ENCODE measurements at places on chromosomes 16 and 17.

DNA sequence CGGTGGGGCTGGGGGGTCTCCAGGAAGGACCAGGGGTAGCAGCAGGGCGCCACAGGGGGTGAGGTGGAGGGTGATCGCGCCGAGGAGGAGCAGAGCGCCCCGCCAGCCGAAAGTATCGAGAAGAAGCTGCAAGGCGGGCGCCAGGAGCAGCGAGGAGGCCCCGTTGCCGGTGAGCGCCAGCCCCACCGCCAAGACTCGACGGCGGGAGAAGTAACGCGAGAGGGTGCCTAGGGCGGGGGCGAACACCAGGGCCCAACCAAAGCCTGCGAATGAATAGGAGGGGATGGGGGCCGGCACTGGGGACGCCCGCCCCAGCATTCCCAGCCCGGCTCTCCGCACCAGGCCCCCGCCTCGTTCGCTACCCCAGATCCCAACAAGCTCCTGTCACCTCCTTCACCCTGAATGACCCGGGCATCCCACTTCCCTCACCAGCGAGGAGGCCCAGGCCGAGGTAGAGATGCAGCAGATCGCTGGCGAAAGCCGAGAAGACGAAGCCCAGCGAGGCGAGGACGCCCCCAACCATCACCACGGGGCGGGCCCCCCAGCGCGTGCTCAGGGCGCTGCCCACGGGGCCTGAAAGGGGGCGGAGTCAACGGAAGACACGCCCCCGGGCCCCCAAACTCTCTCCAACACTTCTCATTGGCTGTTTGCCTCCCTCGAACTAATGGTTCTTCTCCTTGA lies 1.3 kb downstream of the SLC16A11 start:
- DNase-seq, result no peak

DNA sequence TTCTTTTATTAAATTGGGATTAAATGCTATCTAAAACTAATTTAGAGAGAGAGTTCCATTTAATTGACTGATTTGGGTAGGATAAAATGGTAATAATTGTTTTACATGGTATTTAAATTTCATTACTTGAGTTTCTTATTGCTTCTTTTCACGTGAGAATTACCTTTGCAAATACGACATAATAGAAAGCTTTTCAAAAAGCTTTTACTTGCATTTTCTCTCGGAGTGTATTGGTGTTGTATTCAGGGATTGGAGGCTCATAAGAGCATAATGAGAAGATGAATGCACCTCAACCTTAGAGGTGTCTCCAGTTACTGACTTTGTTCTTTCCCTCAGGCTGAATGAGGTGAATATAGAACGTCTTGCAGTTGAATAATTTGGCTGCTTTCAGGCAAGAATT lies 67.4 kb upstream of the CPHXL start:
- no peak for DNase-seq

DNA sequence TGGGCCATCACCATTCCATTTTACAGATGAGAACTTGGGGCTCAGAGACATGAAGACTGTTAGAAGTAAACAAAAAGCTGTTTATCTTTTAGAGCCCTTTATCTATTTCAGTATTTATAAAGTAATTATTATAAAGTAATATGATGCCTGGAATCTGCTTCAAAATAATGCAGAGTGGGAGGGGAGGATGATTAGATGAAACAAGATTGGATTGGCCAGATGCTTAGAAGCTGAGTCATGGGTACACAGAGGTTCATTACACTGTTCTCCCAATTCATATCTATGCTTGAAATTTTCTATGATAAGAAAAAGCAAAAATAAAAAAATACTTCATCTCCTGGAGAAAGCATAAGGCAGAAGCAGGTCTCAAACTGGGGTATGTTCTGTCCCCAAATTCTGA lies 29.4 kb downstream of the TOM1L2 start:
- no peak for DNase-seq

DNA sequence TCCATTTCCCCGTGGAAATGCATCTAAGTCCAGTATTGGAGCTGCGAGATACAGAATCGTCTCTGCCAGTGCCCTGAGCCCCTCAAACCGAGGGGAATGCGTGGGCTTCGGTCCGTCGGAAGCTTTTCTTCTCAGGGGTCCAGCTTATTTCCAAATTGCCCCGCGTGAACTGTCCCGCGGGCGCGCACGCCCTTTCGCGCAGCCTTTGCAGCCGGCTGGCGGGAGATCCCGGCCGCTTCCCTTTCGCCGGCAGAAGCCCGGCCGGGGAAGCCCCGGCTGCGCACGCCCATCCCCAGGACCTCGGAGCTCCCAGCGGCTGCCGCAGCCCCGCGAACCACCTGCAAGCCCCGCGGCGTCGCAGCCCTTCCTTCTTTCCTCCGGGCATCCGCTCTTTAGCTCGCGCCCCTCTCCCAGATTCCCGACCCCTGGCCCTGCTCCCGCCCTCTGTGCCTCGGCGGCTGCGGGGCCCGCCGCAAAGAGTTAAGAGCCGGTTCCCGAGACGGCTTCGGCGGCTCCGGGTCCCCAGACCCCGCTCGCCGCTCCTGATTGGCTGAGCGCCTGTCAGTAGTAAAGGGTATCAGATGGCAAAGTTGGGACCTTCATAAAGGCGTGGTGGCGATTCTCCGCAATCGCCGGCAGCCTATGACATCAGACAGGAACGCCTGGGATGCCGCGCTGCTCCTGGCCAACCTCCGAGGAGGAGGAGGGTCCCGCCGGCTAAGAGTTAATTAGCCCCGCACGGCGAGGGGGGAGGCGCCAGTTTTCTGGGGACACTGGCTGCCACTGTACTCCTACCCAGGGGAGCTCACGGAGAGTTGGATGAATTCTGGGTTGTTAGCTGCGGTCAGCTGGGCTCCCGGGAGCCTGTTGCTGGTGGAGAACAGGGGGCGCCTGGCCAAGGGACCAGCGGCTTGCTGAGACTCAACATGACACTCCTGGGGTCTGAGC lies at the start of gene MYOCD:
Gene MYOCD (plus strand): TSS at position 628 of the 948 bp plus-strand sequence. CDS start 299 bp downstream, at position 927.
- no peak for DNase-seq

GRCh38 chr16:56684256-56684925 lies 2.1 kb downstream of the MT1X start:
- no peak for DNase-seq

DNA sequence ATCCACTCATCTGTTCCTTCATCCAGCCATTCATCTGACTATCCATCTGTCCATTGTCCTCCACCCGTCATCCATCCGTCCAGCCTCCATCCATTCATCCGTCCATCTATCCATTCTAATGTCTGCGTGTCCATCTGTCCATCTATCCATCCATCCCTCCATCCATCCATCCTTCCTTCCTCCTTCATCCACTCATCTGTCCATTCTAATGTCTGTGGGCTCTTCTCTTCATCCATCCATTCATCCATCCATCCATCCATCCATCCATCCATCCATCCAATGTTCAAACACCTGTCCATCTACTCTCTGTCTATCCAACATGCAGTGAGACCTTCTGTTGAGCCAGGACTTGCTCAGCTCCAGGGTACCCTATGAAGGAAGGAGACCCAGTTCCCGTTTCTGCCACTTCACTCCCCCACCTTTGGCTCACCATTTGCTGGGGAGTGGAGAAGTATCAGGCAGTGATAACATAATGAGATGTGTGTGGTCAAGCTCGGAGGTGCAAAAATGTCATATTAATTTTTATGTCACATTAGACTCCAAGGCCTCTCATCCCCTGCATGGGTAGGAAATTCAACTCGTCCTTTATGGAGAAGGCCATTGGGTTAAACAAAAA lies 36.5 kb upstream of the ADGRG1 start:
- DNase-seq, result no peak

- no peak for DNase-seq
Observed at GRCh38 chr17:49217651-49218413, 7.3 kb downstream of the ABI3 start.

DNA sequence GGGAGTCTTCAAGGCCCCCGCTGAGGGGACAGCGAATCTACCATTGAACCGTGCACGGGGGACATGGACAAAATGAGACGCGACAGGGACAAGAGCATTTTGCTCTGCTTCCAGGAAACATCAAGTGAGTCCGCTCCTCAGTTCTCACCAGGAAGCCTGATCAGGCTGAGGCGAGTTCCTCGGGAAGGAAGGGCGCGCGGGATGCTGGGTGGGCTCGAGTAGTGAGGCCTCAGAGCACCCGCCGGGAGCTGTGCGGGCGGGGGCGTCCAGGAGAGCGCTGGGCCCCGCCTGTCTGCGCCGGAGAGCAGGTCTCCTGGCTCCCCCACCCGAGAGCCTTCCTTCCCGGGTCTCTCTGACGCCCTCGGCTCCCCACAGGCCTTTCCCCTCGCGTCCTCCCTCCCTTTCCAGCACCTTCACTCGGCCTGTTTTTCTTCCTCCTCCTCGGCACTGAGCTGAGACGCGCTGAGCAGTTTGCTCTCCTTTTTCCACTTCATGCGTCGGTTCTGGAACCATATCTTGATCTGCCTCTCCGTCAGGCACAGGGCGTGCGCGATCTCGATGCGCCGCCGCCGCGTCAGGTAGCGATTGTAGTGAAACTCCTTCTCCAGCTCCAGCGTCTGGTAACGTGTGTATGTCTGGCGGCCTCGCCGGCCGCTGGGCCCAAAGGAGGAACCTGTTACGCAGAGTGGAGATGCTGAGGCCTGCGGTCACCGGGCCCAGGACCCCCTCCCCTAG lies 2.6 kb upstream of the HOXB5 start:
- no peak for DNase-seq

DNA sequence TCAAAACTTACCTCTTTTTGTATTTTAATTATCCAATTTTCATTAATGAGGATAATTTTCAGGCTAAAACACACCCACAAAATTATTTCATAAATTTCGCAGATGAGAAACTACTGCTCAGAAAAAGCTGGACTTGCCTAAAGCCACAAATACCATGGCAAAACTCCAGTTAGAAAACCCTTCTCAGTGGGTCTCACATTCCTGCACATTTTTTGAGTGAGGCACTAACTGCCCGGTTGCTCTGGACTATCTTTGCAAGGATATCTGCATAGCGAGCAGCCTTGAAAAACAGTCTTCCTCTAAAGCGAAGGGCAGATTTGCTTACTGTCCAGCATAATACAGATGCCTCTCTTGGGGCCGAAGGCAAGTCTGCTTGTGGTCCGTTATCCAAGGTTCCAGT lies 9.8 kb downstream of the MPHOSPH6 start:
- DNase-seq, result no peak

DNA sequence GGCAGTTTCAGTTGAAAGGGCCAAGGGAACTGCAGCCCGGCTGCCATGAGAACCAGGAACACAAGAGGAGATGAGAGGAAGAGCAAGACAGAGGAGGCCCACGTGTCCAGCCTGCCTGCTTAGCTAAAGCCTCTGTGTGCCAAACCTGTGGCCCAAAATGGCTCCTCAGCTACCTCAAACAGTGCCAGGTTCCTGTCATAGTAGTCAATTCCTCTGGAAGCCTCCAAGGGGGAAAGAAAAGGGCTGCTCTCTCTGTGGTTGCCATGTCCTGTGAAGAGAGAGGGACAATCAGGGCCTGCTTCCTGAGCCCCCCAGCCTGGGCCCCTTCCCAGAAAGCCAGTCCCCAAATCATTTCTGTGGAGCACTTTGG lies 5.2 kb downstream of the SLC12A4 start:
- DNase-seq, result no peak

Data from stimulated activated CD8-positive, alpha-beta memory T cell treated with anti-CD3 and anti-CD28 coated beads, Interleukin-7, amount 100 ng/mL, for 1 hour (primary cell).